ENCODE measurements at places on chromosomes 16 and 17. TPM values are rescaled to one million over a fixed set of nuclear protein-coding genes. Genes with fewer than 3 reads are reported as not detected.

DNA sequence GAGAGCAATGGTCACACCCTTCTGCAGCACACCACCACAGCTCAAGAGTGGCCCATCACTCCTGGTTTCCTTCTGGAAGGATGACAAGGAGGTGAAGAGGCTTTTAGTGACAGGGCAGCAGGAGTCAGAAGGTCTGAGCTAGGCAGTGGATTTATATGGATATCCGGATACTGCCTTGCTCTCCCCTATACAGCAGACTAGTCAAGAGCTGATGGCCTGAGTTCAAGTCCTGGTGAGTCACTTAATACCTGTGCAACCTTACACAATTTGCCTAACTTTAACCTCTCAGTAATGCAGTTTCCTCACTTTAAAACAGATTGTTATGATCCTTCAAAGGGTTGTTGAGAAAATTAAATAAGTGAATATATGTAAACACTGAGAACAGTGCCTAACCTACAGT is 22.9 kb downstream of the MYO18A start:
- no peak for DNase-seq

- no peak for DNase-seq
These were observed 56.7 kb upstream of the ERCC4 start for GRCh38 chr16:13863075-13863765.

ST6GALNAC2 gene
- 1.0 TPM for total RNA-seq

DHX58 gene
- 8.1 TPM for total RNA-seq

DNA sequence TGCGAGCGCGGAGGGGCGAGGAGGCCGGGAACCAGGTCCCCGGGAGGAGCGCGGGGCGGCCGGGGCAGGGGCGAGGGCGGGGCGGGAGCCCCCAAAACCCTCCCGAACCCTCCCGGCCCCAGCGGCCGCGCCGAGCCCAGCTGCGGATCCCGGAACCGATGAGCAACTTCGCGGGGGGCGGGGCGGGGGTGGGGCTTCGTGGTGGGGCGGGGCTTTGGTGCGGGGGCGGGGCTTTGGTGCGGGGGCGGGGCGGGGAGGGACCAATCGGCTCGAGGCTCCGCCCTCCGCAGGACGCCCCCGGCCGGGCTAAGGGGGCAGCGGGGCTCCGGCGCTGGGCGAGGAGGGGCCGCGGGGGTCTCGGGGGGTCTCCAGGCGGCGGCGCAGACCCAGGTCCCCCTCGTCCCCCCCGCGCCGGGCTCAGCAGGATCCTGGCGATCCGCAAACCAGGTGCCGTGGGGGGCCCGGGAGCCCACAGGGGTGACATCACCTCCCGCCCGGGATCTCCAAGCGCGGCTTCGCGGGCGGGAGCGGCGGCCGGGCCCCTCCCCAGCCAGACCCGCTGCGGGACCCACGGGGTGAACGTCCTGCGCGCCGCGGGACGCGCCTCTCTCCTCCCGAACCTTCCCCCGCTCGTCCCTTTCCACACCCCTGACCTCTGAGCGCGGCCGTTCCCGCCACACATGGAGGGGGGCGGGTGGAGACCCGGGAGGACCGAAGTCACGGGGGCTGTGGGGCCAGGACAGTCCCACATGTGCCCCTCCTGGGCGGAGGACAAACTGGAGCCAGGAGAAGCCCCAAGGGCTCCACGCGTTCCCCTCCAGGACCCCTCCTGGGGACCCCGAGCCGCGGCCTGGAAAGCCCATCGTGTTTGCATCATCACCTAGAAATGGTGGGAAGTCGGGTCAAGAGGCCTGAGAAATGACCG is at the start of gene ABR:
ABR (minus strand) TSS at position 164 of the 925 bp plus-strand sequence. CDS start 254 bp downstream, outside the sequence.
- DNase-seq, result peak; percentile 64

DNA sequence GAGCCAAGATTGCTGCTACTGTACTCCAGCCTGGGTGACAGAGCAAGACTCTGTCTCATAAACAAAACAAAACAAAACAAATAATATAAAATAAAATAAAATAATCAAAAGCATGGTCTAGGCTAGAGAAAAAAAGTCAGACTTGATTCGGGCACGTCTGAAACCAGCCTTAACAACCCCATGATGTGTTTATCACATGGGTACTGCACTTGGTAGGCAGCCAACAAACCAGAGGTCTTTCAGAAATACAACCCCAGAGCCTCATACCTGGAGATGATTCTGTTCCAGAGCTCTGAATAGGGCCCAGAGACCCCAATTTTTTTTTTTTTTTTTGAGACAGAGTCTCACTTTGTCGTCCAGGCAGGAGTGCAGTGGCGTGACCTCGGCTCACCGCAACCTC is 9.6 kb upstream of the HAPSTR1 start:
- no peak for DNase-seq

AATK gene
- total RNA-seq, result 0.29 TPM

DNA sequence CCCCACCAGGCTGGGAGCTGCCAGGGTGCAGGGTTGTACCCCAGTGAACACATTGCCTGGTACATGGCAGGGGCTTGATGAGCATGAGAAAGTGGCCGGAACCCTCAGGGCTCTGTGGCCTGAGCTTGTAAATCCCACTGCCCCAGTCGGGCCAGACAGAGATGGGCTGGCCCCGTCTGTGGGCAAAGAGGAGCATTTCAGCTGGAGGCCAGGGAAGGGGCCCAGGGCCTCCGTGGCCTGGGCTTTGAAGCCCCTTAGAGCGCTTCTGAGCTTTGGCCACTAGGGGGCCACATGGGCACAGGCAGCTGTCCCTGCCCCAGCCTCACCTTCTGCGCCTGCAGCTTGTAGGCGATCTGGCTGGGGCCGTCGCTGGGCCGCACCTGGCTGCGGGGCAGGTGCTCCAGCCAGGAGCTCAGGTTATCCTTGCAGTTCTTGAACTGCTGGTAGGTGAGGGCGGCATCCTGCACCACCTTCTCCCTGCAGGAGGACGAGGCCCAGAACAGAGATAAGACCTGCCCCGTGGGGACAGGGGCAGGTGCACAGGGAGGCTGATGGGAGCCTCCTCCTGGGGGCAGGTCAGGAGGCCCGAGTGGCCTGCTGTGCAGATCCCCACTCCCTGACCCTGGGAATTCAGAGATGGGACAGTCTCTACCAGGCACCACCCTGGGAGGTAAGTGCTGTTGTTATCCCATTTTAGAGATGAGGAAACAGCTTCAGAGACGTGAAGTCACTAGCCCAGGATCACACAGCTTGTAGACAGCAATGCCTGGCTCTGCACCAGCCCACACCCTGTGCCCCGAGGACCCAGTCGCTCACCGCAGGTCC is 12.8 kb downstream of the EVPL start:
- DNase-seq, result peak; percentile 71

DNA sequence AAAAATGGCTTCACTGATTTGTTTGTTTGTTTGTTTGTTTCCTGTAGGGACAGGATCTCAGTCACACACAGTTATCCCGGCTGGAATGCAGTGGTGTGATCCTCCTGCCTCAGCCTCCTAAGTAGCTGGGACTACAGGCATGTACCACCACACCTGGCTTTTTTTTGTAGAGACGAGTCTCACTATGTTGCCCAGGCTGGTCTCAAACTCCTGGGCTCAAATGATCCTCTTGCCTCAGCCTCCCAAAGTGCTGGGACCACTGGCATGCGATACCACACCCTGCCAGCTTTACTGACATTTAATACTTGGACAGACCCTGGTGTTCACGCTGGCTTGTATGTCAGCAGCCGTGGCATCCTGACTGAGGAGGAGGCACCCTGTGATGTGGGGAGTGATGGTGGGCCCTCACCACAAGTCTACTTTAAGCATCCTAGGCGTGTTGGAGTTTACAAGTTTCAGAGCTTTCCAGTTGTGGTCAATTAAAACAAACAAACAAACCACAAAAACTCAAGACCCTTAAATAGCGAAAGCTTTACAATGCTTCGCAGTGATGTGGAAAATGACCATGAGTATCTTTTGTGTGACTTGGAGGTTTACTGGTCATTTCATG is 5.1 kb downstream of the ABCA3 start:
- no peak for DNase-seq

GRCh38 chr17:79646721-79647455 is 36.0 kb upstream of the RBFOX3 start:
- no peak for DNase-seq
